ENCODE measurements at places on chromosomes 11 and 22. TPM values are rescaled to one million over a fixed set of nuclear protein-coding genes. Genes with fewer than 3 reads are reported as not detected.

- H3K27ac ChIP-seq = no peak overlapping the region
- H3K4me3 ChIP-seq = no peak overlapping the region
- DNase-seq = no peak
- peaks cover 19% of the 10 kb centered on the region for H3K4me1 ChIP-seq
Observed at GRCh38 chr11:116309446-116309845, 463.3 kb downstream of the BUD13 start.

GRCh38 chr11:131671734-131672133 lies 301.3 kb downstream of the NTM start:
- no peaks in the 10 kb centered on the region for H3K27me3 ChIP-seq
- no peaks in the 10 kb centered on the region for H3K36me3 ChIP-seq
- H3K4me1 ChIP-seq = no peaks in the 10 kb centered on the region
- no peak for DNase-seq
- no peak overlapping the region for H3K27ac ChIP-seq
- H3K4me3 ChIP-seq = no peak overlapping the region

TRAPPC4 gene
- total RNA-seq = 40.0 TPM

CCDC188 gene
- not detected for total RNA-seq

PKDREJ gene
- total RNA-seq = not detected

- no peak for DNase-seq
- no peaks in the 10 kb centered on the region for H3K27me3 ChIP-seq
- no peak overlapping the region for H3K27ac ChIP-seq
- peaks cover 6% of the 10 kb centered on the region for H3K4me1 ChIP-seq
- no peaks in the 10 kb centered on the region for H3K36me3 ChIP-seq
Observed at GRCh38 chr11:130785380-130786116, 130.7 kb downstream of the SNX19 start.

DNA sequence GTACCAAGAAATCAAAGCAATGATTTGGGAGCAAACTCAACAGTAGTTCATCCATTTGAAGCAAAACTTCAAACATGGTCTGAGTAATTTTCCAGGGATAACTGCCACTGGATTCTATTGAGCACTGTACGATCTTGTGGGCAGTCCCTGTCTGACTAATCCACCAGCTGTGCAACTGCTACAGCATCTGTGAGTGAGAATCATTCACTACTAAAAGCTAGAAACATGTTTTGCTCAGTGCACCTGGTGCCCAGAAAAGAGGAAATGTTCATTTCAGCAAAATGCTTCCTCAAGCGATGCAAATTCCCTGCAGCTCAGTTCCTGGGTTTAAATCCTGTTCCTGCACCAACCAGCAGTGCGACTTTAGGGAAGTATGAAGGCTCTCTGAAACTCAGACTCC lies 1077.9 kb downstream of the DLG2 start:
- no peak for DNase-seq
- H3K4me1 ChIP-seq = no peaks in the 10 kb centered on the region
- no peak overlapping the region for H3K27ac ChIP-seq
- no peak overlapping the region for H3K4me3 ChIP-seq
- no peaks in the 10 kb centered on the region for H3K27me3 ChIP-seq
- H3K36me3 ChIP-seq = no peaks in the 10 kb centered on the region

- H3K27ac ChIP-seq = peak overlapping the region; percentile 5
- H3K4me1 ChIP-seq = peaks cover 22% of the 10 kb centered on the region
- no peak overlapping the region for H3K4me3 ChIP-seq
- H3K27me3 ChIP-seq = no peaks in the 10 kb centered on the region
Observed at GRCh38 chr11:121522043-121522941, 69.5 kb upstream of the SORL1-AS1 start.

GRCh38 chr11:129865701-129866100 lies 29.7 kb downstream of the NFRKB start:
- no peak overlapping the region for H3K4me3 ChIP-seq
- no peak overlapping the region for H3K27ac ChIP-seq
- H3K4me1 ChIP-seq = peaks cover 13% of the 10 kb centered on the region
- no peaks in the 10 kb centered on the region for H3K27me3 ChIP-seq
- peaks cover 5% of the 10 kb centered on the region for H3K36me3 ChIP-seq

DNA sequence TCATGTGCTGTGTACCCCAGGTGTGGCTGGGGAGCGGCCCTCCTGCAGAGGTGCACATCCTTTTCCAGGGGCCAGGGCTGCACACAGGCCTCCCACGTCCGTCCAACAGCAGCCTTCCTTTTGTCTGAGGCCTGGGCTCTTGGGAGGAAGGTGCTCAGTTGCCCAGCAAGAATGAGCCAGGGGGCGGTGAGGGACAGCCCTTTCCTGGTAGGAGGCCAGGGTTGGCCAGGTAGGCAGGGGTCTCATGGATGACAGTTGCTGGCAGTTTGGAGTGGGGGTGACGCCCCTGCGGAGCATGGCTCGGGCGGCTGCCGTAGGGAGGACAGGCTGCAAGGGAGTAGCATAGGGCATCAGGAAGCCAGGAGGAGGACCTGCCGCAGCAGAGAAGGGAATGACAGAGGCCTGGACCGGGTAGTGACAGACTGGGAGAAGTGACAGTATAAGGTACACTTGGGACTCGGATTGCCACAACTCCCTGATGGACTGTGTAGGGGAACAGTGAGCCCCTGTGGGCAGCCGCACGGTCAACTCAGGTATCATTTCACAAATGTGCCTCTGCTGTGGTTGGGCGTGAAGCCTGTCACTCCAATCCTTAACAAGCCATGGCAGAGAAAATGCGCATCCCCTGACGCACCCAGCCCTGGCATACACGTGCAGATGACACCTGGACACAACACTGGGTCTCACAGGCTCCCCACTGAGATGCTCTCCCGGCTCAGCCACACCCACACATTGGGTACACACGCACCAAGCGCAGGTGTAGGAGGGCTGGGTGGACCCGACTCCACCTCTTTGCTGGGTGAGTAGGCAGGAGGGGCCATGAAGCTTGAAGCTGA lies 79.7 kb downstream of the DGCR2 start:
- H3K27me3 ChIP-seq = no peaks in the 10 kb centered on the region
- no peak overlapping the region for H3K4me3 ChIP-seq
- no peak overlapping the region for H3K27ac ChIP-seq
- no peak for DNase-seq

PPM1F gene
- total RNA-seq = 35.6 TPM

- H3K27me3 ChIP-seq = no peaks in the 10 kb centered on the region
- H3K4me1 ChIP-seq = no peaks in the 10 kb centered on the region
- no peak overlapping the region for H3K4me3 ChIP-seq
- no peak for DNase-seq
Observed at GRCh38 chr11:60879971-60880588, 12.7 kb downstream of the ZP1 start.

DNA sequence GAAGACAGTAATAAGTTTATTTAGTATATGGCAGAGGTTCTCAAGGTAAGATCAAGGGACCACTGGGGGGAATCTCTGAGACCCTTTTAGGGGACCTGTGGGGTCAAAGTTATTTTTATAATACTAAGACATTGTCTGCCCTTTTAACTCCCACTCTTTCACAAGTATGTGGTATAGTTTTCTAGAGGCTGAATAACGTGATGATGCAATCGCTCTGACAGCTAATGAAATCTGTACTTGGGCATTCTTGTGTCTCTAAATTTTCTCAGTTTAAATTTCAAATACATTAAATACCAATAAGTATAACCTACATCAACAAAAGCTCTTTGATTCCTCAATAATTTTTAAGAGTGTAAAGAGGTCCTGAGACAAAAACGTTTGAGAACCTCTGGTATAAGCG lies 147.9 kb downstream of the ATG16L2 start:
- H3K4me1 ChIP-seq = no peaks in the 10 kb centered on the region
- no peaks in the 10 kb centered on the region for H3K36me3 ChIP-seq
- DNase-seq = no peak
- H3K4me3 ChIP-seq = no peak overlapping the region

OR52H1 gene
- total RNA-seq = not detected

DNA sequence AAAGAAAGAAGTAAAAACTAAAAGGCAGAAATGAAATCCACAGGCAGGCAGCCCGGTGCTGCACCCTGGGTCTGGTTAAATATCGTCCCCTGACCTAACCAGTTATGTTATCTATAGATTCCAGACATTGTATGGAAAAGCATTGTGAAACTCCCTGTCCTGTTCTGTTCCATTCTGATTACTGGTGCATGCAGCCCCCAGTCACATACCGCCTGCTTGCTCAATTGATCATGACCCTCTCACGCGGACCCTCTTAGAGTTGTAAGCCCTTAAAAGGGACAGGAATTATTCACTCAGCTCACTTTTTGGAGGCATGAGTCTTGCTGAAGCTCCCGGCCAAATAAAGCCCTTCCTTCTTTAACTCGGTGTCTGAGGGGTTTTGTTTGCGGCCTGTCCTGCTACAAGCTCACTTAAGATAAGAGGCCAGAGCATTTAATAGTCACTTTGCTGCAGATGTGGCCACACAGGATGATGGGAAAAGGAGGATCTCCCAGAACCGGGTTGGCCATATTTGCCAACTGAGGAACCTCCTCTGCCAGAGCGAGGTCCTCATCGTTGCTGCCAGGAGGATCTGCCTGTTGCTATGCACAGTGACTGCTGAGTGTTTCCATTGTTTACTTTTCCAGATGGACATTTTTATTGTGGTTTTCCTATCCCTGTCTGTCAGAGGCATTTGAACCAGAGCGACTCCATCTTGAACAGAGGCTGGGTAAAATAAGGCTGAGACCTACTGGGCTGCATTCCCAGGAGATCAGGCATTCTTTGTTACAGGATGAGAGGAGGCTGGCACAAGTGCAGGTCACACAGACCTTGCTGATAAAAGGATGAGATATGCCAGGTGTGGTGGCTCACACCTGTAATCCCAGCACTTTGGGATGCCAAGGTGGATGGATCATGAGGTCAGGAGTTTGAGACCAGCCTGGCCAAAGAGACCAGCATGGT lies 10.2 kb downstream of the C11orf96 start:
- H3K36me3 ChIP-seq = no peaks in the 10 kb centered on the region
- no peaks in the 10 kb centered on the region for H3K27me3 ChIP-seq
- no peak overlapping the region for H3K27ac ChIP-seq
- no peaks in the 10 kb centered on the region for H3K4me1 ChIP-seq
- peak; percentile 64 for DNase-seq

- peaks cover 32% of the 10 kb centered on the region for H3K4me1 ChIP-seq
- no peaks in the 10 kb centered on the region for H3K27me3 ChIP-seq
- DNase-seq = no peak
- H3K27ac ChIP-seq = peak overlapping the region; percentile 70
- H3K4me3 ChIP-seq = no peak overlapping the region
- H3K36me3 ChIP-seq = no peaks in the 10 kb centered on the region
Observed at GRCh38 chr11:10639350-10639749, 54.2 kb downstream of the IRAG1 start.

GRCh38 chr11:62607714-62608113 lies 4.9 kb downstream of the EML3 start:
- no peaks in the 10 kb centered on the region for H3K27me3 ChIP-seq
- H3K36me3 ChIP-seq = peaks cover 27% of the 10 kb centered on the region
- no peak for DNase-seq
- peaks cover 33% of the 10 kb centered on the region for H3K4me1 ChIP-seq

TSGA10IP gene
- not detected for total RNA-seq

- no peaks in the 10 kb centered on the region for H3K4me1 ChIP-seq
- no peaks in the 10 kb centered on the region for H3K27me3 ChIP-seq
- no peak overlapping the region for H3K4me3 ChIP-seq
- no peak for DNase-seq
- H3K36me3 ChIP-seq = no peaks in the 10 kb centered on the region
- no peak overlapping the region for H3K27ac ChIP-seq
Observed at GRCh38 chr11:32781721-32782120, 12.7 kb downstream of the CCDC73 start.

ESRRA gene
- total RNA-seq = 44.4 TPM
